ENCODE measurements at places on chromosomes 11 and 22.

- DNase-seq: no peak
Observed at GRCh38 chr11:31254415-31254814, 115.1 kb downstream of the DCDC1 start.

- no peak for DNase-seq
Observed at GRCh38 chr11:1118755-1119603, 38.8 kb upstream of the MUC5AC start.

GRCh38 chr11:44621140-44621681, 55.7 kb downstream of the CD82 start:
- peak; percentile 74 for DNase-seq

GRCh38 chr11:8604078-8604723, 10.2 kb upstream of the STK33 start:
- no peak for DNase-seq
